ENCODE measurements at places on chromosomes 11 and 22.
A peak's percentile ranks its signal among the peaks of the same experiment; 100 is the strongest.

GRCh38 chr11:44899959-44900358 is 50.7 kb downstream of the TP53I11 start:
- peak; percentile 7 for DNase-seq

- no peak for DNase-seq
Measured at GRCh38 chr11:102974552-102975280, 19.2 kb upstream of the MMP13 start.

GRCh38 chr11:88501541-88501940 is 164.0 kb upstream of the CTSC start:
- DNase-seq: no peak

DNA sequence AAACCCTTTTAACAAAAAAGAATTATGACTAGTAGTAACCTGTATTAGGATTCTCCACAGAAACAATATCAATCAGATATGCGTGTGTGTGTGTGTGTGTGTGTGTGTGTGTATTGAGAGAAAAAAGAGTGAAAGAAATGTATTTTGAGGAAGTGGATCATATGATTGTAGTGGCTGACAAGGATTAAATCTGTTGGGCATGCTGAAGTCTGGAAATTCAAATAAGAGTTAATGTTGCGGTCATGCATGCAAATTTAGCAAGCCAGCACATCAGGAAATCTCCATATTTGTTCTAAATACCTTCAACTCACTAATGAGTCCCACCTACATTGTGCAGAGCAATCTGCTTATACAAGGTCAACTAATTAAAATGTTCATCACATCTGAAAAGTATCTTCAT is 46.8 kb upstream of the IGLL5 start:
- no peak for DNase-seq

GRCh38 chr11:14189874-14190273 is 169.1 kb downstream of the RRAS2 start:
- DNase-seq: no peak

DNA sequence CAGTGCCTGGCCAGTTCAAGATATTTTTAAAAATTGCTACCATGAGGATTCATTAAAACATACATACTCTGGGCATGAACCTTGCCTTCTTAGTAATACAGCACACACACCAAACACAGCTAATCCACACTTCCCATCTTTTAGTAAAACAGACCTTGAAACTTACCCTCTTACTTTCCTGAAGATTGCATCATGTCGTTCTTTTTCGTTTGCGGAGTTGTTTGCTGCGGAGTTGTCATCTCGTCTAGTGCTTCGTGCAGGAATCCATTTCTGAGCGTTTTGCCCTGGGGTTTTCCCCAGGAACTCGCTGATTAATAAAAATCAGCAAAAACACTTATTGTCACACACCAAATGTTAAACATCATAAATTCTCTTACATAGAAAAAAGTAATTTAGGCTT is 3.0 kb downstream of the EIF4G2 start:
- no peak for DNase-seq

- no peak for DNase-seq
Measured at GRCh38 chr11:65057526-65057925, 827 bp downstream of the NAALADL1 start.

DNA sequence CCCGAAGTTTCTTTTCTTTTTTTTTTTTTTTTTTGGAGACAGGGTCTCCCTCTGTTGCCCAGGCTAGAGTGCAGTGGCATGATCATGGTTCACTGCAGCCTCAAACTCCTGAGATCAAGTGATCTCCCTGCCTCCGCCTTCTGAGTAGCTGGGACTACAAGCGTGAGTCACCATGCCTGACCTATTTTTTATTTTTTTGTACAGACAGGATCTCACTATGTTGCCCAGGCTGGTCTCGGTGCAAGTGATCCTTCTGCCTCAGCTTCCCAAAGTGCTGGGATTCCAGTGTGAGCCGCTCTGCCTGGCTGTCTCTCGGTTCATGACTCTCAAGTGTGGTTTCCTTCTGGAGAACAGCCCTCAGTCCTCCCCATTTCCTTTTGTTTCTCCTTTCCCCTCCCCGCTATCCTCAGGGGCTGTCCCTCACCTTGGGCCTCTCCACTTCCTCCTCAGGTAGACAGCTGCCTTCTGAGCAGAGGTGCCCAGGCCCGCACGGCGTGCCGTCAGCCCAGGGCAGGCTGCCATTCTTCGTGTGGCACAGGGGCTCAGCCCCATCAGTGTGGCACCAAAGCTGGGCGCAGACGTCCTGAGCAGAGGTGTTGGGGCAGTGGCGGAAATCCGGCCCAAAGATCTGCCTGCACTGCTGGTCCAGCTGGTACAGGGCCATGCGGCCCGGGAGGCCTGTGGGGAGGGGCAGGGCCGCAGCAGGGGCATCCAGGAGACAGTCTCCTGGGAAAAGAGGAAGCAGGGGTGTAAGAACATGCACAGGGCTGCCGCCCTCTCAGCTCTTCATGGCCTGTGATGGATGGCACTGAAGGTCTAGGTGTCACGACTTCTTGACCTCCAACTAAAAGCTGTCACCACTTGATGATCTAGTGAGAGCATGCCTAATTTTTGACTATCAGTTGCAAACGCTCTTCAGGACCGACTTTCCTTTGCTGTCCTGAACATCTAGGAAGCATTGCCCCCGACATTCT is 14.0 kb downstream of the ADAMTS8 start:
- DNase-seq: no peak

DNA sequence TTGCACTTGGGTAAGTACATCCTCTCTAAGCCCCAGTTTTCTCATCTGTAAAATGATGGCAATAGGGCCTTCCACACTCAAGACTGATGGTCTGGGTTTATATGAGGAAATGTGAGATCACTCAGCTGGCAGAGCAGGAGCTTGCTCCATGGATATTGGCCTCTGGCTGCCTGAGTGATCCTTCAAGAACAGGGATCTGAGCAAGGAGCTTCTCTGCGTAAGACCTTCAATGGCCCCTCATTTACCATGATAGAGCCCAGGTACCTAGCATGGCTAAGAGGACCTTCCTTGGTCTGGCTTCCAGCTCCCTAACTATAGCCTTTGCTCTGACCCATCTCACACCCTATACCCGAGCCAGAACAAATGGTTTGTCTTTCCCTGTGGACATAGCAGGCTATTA is 5.5 kb downstream of the ROBO4 start:
- no peak for DNase-seq

DNA sequence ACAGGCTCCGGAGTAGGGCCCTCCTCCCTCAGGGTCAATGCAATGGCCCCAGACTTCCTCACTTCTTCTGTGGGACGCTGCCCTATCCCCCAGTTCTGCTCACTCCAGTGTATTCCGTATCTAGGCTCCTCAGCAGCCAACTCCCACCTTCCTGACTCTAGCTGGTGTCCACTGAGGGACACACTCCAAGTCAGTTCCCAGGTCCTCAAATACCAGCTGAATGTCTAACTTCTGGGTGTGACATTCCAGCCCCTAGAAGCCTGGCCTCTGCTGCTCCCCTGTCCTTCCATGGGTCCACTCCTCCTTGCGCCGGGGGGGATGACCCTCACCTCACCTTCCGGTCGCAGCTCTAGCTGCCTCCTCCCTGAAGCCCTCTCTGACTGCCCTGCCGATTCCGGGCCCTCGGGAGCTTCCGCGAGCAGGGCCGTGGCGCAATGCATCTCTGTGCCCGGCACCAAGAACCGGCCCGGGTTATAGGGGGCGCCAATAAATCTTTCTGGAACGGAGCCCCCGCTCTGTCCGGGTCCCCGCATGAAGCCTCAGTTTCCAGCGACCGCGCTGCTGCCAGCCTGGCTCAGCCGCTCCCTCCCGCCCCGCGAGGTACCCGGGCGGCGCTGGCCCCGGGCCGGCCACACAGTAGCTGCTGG is 15.4 kb downstream of the BAD start:
- DNase-seq: peak; percentile 48

- DNase-seq: no peak
Measured at GRCh38 chr11:61372659-61373420, 10.7 kb downstream of the TMEM138 start.

DNA sequence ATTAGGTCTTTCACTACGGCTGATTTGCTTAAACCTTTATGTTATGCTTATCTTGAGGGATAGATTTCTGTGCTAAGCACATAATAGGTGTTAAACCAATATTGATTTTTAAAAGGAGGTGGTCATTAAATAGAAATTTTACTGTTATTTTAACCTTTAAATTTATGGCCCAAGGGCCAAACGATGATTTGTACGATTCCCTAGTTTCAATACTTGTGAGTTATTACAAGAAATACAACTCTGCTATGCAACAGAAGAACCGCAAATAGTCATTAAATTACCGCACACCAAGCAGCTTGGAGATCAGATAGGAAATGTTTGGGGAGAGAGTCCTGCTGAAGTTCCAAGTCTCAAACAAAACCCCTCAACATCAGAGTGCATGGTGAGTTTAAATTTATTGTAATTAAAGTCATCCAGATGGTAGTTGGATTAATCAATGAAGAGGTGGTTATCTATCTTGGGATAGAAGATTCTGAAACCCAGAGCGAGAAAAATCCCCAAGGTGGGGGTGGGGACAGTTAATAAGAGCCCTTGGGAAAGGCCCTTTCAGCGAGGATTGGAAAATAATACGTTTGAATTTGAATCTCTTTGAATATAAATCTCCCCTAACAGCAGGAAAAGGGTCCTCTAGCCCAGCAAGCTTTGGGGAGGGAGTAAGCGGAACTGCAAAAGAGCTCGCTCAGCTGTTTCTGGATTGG is 805 bp upstream of the QSER1 start:
- DNase-seq: no peak

GRCh38 chr11:113994077-113994954 is 19.4 kb downstream of the HTR3A start:
- no peak for DNase-seq

DNA sequence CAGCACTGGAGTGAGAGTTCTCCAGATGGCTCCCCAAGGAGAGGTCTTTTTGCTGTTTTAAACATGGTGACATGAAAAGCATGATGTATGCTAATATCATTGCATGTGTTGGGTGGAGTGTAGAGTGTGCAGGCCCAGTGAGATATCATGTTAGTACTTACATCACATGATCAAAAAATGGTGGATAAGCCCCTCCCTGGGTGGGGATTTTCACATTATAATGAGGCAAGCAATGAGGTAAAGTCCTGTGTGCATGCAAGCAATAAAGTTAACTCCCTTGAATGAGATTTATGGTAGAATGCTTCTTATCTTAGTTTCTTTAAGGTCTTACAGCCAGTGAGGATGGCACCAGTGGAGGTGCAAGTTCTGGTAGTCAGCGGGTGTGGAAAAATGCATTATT is 8.5 kb downstream of the FAM111B start:
- DNase-seq: no peak

DNA sequence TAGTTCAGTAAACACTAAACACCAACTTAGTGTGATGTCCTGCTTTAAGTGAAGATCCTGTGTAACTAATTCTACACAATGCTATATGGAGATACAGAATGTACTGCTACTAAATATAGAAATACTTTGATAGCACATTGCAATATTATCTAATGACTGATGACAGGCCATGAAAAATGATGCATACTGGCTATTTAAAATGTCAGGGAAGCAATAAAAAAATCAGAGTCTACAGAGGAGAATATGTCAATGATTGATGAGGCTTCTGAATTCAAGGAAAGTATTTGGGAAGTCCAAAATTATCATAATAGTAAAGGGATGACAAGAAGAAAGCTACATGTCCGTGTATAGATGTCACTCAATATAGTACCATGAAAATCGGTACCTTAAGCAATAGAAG is 55.3 kb downstream of the GUCY1A2 start:
- no peak for DNase-seq

DNA sequence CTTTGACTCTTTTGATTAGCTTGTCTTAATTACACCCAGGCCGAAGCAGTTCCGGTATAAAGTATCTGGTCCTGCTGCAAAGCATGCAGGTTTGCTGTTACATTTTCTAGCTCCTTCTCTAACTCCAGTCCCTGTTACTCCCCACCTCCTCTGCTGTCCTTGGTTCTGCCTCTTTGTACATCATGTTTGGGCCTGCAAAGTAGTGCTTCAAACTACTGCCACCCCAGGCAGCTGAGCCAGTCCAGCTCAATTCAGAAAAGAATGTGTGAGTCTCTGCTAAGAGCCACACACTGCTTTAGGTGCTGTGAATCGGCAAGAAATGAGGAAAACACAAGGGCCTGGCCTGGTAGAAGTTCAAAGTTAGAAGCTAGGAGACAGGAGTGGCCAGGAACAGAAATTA is 136.0 kb downstream of the SERGEF start:
- no peak for DNase-seq

- no peak for DNase-seq
Measured at GRCh38 chr11:93704237-93704636, 37.1 kb downstream of the TAF1D start.

GRCh38 chr11:119056421-119056999 is 495 bp downstream of the HYOU1 start:
- DNase-seq: peak; percentile 49

DNA sequence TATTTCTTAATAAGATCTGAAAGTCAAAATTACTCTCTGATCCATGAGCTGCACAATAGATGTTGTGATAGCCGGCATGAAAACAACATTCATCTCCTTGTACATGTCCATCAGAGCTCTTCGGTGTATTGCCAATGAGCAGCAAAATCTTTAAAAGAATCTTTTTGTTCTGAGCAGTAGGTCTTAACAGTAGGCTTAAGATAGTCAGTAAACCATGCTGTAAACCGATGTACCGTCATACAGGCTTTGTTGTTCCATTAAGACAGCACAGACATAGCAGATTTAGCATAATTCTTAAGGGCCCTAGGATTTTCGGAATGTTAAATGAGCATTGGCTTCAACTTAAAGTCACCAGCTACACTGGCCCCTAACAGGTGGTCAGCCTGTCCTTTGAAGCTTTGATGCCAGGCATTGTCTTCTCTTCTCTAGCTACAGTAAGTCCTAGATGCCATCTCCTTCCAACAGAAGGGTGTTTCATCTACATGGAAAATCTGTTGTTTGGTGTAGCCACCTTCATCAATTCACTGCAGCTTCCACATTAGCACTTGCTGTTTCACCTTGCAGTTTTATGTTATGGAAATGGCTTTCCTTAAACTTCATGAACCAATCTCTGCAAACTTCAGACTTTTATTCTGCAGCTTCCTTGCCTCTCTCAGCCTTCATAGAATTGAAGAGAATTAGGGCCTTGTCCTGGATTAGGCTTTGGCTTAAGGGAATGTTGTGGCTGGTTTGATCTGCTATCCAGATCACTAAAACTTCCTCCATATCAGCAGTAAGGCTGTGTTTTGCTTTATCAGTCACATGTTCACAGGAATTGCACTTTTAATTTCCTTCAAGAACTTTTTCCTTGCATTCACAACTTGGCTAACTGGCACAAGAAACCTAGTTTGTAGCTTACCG is 28.4 kb downstream of the RRP8 start:
- no peak for DNase-seq

GRCh38 chr22:47047321-47048122 is 285.1 kb downstream of the TBC1D22A start:
- DNase-seq: no peak

DNA sequence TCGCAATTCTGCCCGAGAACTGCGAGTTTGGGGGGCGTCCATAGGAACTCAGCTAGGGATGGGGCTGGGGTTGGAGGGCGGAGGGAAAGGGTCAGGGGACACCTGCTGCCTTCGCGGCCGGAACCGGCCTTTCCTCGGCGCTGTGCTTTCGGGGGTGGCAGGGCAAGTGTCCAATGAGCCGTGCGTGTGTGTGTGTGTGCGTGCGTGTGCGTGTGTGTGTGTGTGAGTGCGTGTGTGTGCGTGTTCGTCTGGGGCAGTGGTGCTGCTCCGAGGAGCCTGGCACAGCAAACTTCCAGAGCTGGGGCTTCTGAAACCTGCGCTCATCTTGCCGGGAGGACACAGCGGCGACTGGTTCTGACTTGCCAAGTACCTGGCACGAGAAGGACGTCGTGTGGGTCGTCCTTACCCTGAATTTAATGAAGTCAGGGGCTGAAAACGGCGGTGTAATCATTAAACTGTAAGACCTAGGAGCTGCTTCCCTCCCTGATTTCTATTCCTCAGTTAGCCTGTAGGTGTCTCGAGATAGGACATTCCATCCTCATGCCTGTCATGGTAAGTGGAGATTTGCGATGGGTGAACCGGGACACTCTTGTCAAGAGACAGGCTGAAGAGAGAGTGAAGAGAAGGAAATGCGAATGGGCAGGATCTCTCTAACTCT is 27.0 kb upstream of the AMOTL1 start:
- DNase-seq: no peak
